T-helper 1 cell (primary cell): ENCODE measurements at places on chromosomes 13 and 19.

DNA sequence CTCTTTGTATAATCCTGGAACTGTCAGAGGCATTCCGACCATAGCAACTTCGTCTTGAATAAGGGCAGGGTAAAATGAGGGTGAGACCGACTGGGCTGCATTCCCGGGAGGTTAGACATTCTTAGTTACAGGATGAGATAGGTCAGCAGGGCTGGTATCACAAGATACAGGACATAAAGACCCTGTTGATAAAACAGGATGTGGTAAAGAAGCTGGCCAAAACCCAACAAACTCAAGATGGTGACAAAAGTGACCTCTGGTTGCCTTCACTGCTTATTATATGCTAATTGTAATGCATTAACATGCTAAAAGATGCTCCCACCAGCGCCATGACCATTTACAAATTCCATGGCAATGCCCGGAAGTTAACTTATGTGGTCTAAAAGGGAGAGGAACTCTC is 27.7 kb upstream of the MBNL2 start:
- no peak for DNase-seq

DNA sequence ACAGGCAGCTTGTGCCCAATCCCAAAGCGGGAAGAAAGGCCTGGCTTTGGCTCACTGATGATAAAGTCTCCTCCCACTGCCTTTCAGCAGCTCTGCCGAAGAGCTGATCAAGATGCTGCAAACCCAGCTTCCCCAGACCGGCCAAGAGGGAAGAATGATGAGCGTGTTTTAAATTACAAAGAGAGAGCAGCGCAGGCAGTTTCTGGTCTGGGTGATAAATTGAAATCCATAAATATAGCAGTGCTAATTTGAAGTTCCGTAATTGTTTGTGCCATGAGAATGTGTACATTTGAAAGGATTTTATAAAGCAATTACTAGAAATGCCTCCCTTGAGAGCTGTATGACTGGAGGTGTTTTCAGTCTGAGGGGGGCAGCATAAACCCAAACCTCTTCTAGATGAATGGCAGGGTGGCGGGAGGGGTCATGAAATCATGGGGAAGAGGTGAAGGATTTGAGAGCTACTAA is 171.8 kb downstream of the STK24 start:
- no peak for DNase-seq

DNA sequence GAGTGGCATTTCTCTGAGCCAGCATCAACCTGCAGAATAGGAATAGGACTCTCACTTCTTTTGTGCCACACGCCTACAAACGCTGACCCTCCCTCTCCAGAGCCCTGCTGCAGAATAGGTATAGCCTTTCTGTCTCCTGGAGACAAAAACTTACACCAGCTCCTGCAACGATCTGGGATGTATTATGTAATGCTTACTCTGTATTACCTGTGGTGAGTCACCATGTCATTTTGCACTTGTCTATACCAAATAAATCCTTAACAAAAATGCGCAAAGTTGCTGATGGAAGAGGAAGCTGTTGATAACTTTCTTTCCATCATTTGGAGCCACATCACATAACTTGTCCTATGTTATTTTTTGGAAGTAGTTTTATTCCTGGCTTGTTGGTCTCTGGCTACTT is 155.8 kb upstream of the FNDC3A start:
- DNase-seq: no peak

DNA sequence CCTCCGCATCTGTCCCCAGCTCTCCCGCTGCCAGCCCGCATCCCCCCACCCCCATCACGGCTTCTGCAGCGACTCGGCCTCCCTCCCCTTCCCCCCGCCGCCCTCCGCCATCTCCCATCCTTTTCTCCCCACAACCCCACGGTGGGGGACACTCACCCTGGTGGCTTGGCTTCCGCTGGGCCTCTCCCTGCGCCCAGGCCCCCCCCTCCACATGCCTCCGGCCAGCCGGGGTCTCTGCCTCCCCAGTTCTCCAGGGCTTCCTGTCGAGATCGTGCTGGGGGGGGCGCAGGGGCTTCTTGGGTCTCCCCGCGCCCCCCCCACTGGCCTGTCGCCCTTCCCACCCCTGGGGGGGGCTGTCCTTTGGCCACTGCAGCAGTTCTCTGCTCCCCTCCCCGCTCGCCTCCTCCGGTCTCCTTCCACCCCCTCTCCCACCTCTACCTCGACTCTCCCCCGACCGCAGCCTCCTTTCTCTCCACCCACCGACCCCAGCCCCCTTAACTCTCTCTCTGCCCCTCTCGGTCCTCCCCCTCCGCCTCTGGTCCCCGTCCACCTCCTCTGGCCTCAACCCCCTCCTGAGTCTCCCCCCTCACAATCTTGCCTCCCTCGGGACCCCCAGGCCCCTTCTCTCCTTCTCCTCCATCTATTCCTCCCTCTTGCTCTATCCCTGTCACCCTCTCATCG is 17.1 kb downstream of the LRRC4B start:
- no peak for DNase-seq

GRCh38 chr13:100176801-100177400 is 88.0 kb downstream of the PCCA start:
- DNase-seq: no peak

- no peak for DNase-seq
Measured at GRCh38 chr19:17200408-17201079, 14.6 kb upstream of the USE1 start.

GRCh38 chr19:50633973-50634372 is 5.7 kb downstream of the SYT3 start:
- DNase-seq: no peak

GRCh38 chr19:54203151-54203611 is 2.5 kb downstream of the RPS9 start:
- no peak for DNase-seq

DNA sequence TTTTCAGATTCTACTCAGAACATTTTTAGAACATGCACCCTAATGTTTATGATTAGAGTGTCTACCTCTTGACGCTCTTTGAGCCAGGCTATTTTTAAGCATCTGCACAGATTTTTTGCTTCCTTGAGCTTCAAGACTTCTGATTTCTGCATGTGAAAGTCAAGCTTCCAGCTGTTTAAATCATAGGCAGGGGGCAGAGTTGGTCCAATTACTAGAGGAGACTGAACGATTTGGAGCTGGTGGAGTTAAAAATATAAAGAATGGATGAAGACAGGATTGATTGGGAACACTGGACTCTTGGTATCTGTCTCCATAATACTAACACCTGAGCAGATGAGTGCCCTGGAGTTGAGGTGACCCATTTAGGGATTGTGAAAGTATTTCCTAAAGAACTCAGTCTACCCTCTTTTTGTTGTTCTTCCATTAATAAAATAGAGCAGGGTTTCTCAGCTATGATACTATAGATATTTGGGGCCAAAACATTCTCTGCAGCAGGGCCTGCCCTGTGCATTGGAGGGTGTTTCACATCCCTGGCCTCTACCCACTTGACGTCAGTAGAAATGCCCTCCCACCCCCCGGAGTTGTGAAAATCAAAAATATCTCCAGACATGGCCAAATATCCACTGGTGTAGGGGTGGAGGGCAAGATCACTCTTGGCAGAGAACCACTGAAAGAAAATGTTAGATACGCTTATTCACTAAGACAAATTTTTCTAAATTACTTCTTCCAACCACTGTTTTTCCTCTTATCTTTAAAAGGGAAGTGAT is 160.1 kb downstream of the COG6 start:
- DNase-seq: no peak

DNA sequence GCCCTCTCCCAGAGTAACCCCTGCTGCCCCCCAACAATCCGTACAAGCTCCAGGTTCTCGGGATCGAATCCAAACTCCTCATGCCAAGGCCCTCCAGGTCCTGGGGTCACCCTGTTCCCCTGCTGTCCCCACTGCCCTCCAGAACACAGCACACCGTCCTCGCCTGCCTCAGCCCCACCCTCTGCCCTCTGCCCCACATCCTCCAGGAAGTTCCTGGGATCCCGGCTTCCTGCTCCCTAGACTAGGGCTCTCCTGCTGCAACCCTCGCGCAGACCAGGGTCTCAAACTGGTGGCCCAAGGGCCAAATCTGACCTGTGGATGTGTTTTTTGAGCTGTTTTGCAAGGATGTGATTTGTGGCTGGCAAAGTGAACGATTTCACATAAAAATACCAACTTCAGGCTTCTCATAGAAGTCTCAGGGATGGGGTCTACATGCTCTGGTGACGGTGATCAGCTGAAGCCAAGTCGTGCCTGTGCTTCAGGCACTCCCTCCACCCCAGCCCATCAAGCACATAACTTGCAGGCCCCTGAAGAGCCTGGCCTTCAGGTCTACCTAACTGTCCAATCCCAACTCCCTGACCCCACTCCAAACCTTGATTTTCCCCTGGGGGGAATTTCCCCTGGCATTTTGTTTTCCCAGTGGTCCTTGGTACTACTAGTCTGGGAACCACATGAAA is 1.8 kb downstream of the RABAC1 start:
- no peak for DNase-seq

DNA sequence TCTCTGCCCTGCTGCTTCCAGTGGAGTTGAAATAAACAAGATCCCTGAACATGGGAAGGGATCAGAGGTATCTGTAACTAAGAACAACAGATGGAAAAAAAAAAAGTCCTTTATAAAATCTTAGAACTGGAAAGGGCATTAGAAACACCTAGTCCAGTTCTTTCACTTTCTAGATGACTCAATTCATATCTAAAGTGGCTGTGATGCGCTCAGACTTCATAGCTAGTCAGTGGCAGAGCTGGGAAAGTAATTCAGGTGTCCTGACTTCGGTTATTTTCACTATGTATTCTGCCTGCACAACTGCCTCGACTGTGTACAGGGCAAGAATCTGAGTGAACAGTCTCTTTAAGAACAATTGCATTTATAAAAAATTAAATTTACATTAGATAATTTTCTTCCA is 151.8 kb upstream of the TMTC4 start:
- no peak for DNase-seq

DNA sequence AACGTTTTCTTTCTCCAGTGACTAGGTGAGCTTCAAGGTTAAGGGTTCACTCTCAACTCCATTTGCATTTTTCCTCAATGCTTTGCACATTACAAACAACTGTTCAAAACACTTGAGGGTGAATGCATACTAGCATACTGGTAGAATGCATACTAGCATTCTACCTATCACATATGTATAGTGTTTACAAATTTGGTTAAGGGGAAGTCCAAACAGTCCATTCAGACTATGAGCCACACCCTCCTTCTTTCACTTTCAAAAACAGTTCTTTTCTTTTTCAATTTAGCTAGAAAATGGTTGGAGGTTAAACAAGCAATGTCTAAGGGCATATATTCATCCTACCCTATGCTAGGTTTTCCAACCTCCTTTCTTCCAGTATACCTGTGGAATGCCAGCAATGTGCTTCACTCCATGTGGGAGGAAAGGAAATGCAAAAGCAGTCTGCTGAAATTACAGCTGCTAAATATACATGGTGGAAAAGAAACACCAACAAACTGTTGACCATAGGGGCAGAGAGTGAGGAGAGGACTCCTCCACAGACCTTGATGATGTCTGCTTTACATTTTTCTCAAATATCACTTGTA is 102.6 kb downstream of the DOCK9 start:
- DNase-seq: peak; percentile 59

- DNase-seq: no peak
Measured at GRCh38 chr13:95323930-95324662, 22.8 kb upstream of the ABCC4 start.
